ENCODE measurements at places on chromosomes 7 and 10.

DNA sequence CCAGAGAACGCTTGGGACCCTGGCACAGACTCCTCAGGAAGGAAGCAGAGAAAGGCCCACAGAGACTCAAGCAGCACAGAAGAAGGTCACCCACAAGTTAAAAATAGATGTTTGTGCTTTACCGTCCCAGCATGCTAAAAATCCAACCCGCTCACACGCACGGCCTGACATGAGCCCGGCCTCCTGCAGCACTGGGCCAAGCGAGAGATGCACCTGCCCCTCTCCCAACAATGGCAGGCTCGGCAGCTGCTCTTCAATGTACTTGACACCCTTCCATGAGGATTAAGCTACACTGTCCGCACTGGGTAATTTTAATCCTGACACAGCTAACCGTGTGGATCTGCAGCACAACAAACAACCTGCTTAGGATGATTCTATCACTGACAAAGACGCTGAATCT lies 9.3 kb downstream of the DIP2C start:
- DNase-seq: no peak

- no peak for DNase-seq
Observed at GRCh38 chr7:45712057-45712689, 138.0 kb downstream of the ADCY1 start.

- no peak for DNase-seq
Observed at GRCh38 chr10:74024600-74024999, 26.7 kb downstream of the VCL start.

- DNase-seq: no peak
Observed at GRCh38 chr10:129098517-129098916, 368.5 kb upstream of the MGMT start.

- no peak for DNase-seq
Observed at GRCh38 chr7:155451840-155452239, 6.1 kb upstream of the EN2 start.

GRCh38 chr7:32670110-32671025 lies 175.1 kb downstream of the AVL9 start:
- peak; percentile 22 for DNase-seq

- DNase-seq: no peak
Observed at GRCh38 chr7:112405286-112405685, 45.0 kb upstream of the IFRD1 start.

DNA sequence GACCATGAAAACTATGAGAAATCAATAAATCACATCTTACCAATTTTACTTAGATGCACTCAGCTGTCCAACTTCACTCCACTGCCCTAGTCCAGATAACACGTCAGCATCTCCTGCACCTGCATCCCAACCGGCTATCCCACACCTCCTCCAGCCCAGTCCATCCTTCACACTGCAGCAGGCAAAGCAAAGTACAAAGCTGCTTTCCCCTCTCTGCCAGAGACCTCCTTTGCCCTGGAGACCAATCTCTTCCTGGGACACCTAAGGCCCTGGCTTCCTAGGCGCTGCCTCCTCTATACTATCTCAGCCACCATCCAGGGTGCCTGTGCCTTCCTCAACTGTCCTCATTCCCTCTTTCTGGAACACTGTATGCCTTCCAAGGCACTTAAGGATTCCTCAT lies 90.3 kb upstream of the DDC start:
- no peak for DNase-seq

- DNase-seq: no peak
Observed at GRCh38 chr7:45078125-45078681, 10.6 kb downstream of the NACAD start.

DNA sequence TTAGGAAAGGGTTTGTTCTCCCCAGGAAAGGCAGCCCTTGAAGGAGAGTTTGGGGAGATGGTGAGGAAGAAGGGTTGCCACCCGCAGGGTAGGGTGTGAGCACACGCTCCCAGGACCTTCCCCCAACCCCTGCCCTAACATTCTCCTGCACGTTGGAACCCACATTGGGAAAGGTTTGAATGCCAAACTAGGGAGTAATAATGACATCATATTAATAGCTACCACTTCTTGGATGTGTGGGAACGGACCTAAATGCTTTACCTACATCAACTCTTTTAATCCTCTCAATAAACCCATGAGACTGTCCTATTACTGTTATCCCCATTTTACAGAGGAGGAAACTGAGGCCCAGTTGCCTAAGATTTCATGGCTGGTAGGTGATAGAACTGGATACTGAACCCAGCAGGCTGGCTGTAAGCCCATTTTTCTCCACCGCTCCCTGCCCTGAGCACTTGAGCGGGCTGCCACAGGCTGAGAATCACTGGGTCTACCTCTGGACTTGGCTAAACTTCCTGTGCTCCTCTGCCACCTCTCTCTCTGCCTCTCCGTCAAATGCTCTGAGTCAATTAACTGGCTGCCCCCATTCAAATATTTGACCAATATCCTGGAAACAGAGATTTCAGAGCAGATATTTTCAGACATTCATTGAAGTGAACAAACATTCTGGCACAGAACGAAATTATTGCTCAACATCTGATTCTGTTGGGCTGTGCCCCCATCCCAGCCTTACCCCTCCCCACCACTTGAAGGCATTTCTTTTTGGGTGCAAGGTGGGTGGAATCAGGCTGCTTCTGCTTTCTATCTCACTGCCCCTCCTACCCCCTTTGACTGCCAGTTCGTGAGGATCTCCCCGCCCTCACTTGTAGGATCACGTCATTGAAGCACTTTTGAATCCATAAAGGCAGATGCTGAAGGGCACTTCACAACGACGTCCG lies 129.7 kb downstream of the C10orf105 start:
- DNase-seq: no peak

- no peak for DNase-seq
Observed at GRCh38 chr10:73044378-73045285, 52.0 kb downstream of the P4HA1 start.
